ENCODE measurements at places on chromosomes 16 and 17.
A peak's percentile ranks its signal among the peaks of the same experiment; 100 is the strongest.

DNA sequence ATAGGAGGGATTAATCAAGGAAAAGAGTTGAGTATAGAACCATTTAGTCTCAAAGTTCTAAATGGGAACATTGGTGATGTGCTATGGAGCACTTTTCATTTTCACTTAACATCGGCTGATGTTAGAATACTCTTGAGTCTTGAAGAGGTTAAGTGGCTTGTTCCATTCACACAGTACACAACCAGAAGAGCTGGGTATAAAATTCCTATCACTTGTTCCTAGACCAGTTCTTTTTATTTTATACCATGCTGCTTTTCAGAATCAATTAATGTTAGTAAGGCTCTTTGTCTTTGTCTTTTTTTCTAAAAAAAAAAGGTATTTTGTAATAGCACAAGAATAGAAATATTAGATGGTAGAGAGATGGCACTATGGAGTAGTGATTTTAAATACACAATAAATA is 1.7 kb upstream of the KRTAP1-1 start:
- no peak for DNase-seq

GRCh38 chr16:3485821-3486505 is 9.3 kb downstream of the C16orf90 start:
- DNase-seq = no peak

DNA sequence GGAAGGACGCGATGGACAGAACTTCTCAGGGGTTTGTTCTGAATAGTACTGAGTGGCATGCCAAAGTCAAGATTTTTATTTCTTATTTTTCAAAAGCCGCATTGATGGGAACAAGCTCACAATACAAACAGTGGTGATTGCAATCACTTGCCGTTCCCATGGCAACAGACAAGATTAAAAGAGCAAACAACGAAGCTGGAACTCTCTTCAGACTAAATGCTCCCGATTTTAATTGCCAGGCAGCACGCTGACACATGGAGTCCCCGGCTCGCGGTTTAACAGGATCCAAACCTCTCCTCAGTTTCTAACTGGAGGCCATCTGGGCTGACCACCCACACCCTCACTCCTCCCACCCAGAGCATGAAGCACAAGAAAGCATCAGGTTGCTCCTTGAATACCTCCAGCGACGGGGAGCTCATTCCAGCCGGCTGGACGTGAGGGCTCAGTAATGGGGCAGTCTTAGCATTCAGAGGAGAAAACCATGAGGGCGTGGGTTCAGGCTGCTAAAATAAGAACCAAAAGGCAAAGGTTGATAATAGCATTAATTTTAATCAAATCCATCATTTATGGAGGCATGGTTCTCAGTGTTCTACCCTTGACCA is 41.5 kb downstream of the AIPL1 start:
- no peak for DNase-seq

- DNase-seq = no peak
Measured at GRCh38 chr16:13560151-13560550, 359.8 kb upstream of the ERCC4 start.

DNA sequence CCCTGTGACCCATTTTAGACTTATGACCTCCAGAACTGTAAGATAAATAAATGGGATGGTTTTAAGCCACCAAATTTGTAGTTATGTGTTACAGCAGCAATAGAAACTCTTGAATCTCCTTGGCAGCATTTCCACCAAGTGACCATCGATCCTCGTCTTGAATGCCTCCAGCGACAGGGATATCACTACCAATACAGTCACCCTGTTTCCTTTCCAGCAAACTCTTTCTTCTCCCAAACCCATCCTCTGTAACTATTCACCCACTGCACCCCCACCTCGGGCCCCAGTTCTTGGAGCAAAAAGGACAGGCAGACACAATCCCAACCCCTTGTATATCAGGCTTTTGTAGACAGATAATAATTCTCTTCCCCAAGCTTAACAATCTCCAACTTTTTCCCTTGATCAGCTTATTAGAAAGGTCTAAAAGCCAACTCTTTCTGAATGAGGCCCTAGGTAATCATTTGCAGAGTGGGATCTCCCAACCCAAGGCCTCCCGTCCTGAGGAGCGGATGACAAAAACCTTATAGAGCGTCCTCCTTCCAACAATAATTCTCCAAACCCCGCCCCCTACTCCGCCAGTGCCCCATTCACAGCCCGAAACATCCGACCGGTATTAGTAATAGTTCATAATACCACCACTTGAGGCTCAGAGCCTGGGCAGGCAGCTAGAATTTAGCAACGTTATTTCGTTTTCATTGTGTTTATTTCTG is 14.7 kb upstream of the PLLP start:
- no peak for DNase-seq

DNA sequence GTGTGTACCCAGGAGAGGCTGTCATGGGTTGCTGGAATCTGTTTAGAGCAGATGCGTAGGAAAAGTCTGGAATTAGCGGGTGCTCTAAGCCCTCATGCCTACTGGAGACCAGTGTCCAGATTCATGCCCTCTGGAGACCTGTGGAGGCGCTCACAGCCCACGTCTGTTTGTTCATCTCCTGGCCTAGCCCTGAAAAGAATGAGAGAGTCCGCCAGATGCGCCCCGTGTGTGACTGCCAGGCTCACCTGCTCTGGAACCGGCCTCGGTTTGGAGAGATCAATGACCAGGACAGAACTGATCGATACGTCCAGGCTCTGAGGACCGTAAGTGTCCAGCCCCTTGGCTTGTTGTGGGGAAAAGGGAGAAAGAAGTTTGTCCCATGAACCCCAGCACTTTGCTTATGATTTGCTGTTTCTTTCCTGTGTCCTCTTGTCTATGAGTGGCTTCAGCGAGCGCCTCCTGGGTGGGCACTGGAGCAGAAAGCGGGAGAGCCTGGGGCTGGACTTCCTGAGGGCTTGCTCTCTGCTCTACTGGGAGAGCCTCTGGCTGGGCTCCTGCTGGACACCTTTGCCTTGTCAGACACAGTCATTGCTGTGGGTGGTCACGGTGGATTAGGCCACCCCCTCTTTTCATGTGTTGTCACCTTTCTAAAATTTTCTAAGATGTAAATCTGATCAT is 35.3 kb downstream of the PRMT7 start:
- no peak for DNase-seq

DNA sequence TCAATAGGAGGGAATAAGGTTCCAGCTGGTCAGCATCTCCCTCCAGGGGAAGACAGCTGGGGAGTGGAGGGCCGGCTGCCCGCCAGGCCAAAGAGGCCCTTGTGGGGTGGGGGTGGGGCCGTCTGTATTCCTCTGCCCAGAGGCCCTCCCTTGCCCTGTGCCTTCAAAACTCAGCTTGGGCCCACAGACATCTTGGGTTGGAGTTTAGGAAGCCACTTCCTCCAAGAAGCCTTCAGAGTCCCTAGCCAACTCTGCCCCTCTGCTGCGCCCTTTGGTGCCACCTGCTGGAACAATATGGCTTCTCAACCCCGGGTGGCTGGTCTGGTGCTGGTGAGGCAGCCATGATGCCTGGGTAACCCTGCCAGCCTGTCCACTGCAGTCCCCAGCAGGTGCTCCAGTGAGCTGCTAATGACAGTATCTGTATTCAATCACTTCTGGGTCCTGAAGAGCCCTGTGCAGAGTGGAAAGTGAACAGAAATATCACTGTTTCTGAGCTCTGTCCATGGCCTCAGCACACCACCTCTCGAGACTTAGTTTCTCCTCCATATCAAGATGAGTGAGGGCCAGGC is 16.7 kb downstream of the HSD11B2 start:
- peak; percentile 40 for DNase-seq

GRCh38 chr16:84722068-84722467 is 22.3 kb downstream of the USP10 start:
- no peak for DNase-seq

DNA sequence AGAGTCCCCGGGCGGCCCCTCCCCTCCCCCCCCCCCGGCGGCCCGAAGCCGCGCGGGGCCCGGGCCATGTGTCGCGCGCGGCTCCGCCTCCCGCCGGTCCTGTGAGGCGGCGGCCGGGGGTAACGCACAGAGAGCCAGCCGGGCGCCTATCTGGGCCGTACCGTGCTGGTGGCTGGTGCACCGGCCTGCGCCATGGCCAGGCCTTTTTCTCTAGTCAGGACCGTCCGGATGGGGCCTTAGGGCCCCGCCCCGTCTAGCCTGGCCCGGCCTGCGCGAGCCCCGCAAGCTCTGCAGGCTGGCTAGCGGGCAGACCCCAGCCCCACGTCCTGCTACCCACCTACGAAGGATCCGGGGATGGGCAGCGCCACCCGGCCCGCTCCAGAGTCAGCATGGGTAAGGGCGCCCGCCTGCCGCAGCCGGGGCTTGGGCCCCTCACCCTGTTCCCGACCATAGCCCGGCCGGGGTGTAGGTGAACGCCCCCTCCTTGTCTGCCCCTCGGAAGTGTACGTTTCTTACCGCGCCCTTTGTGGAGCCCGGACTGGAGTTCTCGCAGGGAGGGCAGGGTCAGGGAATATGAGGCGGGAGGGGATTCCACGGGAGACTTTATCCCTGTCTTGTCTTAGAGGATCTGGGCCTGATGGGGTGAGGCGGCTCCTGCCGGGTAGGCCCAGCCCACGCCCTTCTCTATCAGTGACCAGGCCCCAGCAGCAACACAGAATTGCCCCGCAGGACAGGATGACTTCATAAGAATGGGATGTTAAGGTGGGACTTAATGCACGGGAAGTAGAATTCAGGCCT is at the start of gene CENPT:
Gene CENPT (minus strand): TSS at position 630 of the 798 bp plus-strand sequence. CDS start 13,834 bp downstream, outside the sequence.
- peak; percentile 70 for DNase-seq

DNA sequence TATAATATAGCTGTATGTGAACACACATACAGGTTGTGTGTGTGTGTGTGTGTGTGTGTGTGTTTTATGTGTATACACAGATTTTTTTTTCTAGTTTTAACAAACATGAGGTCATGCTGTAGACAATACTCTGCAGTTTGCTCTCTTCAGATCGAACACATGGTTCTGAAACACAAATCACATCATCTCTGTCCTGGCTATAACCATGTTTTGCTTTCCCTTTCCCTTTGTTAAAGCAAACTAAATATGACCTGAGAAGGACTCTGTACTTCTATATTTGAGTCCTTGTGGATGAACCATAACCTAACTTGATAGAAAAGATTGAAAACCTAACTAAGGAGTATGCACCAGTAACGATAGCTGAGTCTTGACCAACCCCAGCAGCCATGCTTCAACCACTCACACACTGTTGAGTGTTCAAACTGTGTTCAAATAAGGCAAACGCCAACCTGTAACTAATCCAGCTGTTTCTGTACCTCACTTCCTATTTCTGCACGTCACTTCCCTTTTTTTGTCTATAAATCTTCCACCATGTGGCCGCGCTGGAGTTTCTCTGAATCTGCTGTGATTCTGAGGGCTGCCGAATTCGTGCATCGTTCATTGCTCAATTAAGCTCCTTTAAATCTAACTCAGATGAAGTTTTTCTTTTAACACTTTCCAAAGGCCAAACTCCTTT is 303.8 kb downstream of the HS3ST3B1 start:
- no peak for DNase-seq

- no peak for DNase-seq
Measured at GRCh38 chr17:52156576-52157570, 1.6 kb downstream of the CA10 start.

DNA sequence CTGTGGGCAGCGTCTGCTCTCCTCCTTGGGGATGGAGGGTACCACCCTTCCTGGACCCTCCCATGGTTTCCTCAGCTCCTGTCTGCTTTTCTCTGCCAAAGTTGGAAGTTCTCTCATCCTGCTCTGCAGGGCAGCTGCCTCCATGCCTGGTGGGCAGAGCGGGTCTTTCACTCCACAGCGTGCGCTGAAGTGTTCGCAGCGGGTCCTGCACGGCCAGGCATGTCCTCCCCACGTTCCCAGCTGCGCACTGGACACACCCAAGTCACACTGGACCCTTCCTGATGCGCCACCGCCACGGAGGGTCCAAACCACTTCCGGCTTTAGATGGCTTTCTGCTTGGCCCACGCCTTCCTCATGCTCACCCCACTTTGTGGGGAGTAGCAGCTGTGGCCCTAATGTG is 33.7 kb upstream of the NPTX1 start:
- DNase-seq = no peak

DNA sequence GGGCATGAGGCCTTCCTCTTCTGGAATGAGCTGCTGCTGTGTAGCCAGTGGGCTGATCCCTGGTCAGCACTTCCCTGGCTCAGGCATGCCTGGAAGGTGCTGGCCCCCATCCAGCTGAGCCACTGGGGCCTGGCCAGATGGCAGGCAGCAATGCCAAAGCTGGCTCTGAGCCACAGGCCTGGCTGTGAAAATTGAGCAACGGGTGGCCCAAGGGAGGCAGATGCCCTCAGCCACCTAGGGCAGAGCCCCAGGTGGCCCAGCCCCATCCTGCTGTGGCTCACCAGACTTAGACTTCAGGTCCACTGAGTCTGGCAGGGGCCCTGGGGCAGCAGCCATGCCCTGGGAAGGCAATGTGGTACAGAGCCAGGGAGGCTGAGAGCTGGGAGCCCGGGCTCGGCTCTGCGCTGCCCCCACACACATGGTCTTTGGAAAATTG is 8.5 kb upstream of the CRHR1 start:
- no peak for DNase-seq

DNA sequence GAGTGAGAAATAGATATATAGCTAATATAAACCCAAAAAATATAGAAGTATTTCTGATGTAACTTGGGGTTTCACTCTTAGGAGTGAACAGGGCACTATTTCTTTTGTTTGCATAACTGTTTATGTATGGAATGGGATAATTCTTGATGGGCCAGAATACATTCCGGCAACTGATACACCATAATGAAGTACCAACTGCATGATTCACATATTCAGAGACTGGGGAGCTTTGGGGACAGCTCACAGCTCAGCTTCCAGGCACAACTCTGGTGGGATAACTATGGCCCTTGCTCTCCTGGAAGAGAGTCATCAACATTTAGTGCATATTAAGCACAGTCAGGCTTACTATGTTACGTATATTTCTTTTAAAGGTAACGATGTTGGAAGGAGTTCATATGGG is 42.1 kb upstream of the ADCY7 start:
- no peak for DNase-seq

GRCh38 chr17:74130276-74130675 is 73.2 kb upstream of the RPL38 start:
- DNase-seq = no peak

GRCh38 chr17:67253384-67253783 is 8.4 kb upstream of the HELZ start:
- peak; percentile 78 for DNase-seq
